ENCODE measurements at places on chromosomes 13 and 19. TPM values are rescaled to one million over a fixed set of nuclear protein-coding genes. Genes with fewer than 3 reads are reported as not detected.

Gene NDUFA3
- 8.3 TPM for total RNA-seq

Gene CD22
- not detected for total RNA-seq

Gene TMC4
- total RNA-seq, result 0.29 TPM

DNA sequence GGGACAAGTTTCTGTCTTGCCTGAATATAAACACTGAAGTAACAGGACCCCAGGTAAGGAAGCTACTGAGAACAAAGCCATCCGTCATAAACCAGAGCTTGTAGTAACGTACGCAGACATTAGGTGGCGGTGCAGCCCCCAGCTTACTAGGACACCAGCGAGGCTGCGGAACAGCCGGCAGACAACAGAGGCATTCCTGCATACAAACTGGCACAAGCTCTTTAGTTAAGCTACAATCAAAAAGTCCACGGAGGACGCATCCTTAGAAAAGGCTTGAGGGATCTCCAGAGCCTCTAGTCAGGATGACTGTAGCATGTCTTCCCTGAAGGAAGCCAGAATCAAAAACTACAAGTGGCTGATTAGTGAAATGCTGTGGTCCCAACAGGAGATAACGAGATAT lies 26.2 kb downstream of the ZNF160 start:
- peak; percentile 73 for DNase-seq

GRCh38 chr19:29113838-29114237 lies 99.1 kb downstream of the UQCRFS1 start:
- DNase-seq, result no peak

DNA sequence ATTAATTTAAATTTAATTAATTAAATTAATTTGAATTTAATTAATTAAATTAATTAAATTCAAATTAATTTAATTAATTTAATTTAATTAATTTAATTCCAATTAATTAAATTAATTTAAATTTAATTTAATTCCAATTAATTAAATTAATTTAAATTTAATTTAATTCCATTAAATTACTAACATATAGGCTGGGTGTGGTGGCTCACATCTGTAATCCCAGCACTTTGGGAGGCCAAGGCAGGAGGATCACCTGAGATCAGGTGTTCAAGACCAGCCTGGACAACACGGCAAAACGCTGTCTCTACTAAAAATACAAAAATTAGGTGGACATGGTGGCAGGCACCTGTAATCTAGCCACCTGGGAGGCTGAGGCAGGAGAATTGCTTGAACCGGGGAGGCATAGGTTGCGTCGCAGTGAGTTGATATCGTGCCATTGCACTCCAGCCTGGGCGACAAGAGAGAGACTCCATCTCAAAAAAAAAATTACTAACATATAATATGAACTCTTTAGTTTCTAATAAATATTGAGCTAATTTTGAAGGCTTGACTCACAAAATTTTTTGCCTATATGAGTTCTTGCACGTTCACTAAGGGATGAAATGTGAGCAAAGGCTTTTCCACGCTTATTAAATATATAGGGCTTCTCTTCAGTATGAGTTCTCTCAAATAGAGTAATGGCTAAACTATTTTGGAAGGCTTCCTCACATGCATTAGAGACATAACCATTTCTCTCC lies 9.0 kb upstream of the USP29 start:
- DNase-seq, result no peak

DNA sequence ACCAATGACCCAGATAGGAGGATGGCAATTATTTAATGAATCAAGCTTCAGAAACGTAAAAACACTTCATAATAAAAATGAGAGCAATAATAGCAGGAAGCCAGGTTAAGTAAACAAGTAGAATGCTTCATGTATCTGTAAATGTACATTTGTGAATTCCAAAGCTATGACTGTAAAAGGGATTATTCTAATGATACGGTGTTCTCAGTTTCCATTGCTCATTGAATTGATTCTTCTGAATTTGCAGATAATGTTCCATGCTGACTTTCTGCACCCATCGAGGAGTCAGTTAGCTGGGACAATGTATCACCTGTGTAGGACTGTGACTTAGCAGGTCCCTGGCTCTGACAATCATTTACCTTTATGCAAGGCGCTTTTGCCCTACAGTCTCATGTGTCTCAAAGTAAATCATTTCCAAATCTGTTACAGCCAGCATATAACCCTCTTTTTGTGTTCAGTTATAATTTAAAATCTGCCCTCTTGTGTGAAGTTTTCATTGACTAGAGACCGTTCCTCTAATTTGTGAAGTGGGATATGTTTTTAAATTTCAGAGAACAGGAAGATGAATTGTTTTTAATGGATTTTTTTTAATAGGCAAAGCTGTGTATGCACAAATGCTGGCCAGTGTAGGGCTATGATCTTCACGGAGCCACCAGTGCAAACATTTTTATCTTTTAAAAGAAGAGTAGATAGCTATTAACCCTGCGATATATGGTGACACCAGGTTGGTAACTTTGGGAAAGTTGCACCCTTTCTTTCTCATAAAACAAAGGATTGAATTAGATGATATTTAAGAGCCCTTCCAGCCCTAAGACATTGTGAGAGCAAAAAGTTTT lies 267.1 kb downstream of the KLF5 start:
- DNase-seq, result no peak

DNA sequence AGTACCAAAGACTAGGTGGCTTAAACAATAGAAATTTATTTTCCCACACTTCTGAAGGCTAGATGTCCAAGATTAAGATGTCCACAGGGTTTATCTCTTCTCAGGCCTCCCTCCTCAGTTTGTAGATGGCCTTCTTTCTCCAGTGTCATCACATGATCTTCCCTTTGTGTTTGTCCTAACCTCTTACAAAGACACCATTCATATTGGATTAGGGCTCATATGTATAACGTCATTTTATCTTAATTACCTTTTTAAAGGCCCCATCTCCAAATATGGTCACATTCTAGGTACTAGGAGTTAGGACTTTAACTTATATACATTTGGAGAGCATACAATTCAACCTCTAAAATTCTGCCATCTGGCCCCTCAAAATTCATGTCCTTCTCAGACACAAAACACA lies 34.3 kb downstream of the N4BP2L2 start:
- DNase-seq, result no peak

Measured in osteoblast (primary cell).